NCI-H2081 (cell line): ENCODE measurements at places on chromosomes 2 and 18.
A peak's percentile ranks its signal among the peaks of the same experiment; 100 is the strongest.

GRCh38 chr2:165567273-165567672, 97.8 kb downstream of the CSRNP3 start:
- peak; percentile 71 for DNase-seq

DNA sequence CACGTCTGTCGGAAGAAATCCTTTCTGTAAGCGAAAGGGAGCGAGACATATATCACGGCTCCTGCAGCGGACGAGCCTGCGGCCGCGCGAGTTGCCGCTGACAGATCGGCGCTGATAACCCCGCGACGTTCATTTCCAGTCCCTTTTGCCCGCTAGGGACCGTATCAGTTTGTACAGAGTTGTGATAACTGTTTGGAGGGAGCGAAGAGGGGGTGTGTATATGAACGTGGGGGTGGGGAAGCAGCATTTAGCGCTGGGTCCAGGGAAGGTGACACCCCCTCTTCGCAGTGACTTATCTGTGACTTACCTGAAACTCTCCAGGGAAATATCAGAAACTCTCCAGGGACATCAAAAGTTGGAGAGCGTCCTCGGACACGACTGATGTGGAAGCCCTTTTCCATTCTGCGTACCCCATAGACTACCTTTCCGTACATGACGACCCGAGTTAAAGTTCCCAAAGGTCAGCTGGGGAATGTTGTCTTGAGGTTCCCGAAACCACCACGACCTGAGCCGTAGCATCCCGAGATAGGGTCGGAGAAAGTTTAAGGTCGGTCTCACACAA, 948 bp upstream of the GATA6 start:
- DNase-seq = no peak

DNA sequence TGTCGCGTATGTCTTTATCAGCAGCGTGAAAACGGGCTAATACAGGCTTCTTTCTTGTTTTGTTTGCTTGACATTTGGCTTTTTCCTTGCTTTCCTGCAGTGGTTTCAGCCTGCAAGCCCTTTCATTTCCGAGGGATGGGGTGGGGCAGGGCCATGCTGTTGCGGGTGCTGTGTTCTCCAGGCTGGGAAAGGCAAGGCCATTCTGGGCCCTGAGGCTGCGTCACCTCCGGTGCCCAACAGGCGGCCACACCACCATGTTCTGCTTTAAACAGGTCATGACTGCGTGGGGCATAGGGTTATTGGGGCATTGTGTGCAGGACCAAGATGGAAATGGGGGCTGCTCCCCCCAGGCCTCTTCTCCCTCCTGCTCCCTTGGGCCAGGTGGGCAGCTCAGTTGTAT, 38.6 kb upstream of the PLB1 start:
- no peak for DNase-seq

DNA sequence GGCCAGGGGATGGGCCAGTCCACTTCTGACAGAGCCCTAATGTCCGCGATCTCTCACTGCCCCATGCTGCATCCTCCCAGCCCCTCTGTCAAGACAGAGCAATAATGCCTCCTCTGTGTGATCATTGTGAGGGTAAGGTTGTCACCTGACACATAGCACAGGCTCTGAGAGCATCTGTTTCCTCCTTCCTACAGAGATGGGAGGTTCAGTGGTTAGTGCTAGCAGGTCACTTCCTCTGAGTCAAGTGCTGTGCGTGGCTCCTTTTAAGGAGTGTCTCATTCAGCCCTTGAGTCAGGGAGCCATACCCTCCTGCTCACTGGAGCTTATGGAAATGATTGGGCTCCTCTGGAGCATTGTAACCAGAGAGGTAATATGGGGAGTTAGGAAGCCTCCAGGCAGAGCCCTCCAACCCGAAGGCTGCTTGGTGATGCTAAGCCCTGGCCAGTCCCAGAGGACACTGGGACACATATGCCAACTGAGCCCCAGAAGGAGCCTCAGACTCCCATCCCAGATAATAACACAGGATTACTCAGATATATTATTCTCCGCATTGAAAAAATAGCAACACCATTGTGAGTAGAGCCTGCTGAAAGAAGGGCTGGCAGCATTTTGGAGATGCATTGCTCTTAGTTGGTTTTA, 189.0 kb downstream of the GALNT1 start:
- DNase-seq = no peak

GRCh38 chr2:129205176-129205575, 774.3 kb upstream of the RAB6C start:
- DNase-seq = no peak

GRCh38 chr2:106085181-106085940, 108.7 kb downstream of the UXS1 start:
- DNase-seq = no peak

DNA sequence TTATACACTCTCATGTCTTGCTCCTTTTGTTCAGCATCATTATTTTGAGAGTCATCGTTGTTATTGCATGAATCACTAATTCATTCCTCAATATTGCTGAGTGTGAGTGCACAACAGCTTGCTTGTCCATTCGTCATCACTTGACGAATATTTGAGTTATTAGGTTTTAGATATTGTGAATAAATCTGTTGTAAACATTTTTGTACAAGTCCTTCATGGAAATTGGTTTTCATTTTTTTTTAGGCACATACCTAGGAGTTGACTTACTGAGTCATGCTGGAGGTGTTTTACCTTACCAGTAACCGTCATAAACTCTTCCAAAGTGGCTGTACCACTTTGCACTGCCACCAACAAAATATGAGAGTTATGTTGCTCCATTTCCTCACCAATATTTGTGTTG, 84.2 kb upstream of the NCK2 start:
- DNase-seq = no peak

- no peak for DNase-seq
These were observed 49.1 kb downstream of the KCNIP3 start for GRCh38 chr2:95346231-95346737.

- DNase-seq = no peak
These were observed 944 bp downstream of the RAB3GAP1 start for GRCh38 chr2:135052997-135053474.

DNA sequence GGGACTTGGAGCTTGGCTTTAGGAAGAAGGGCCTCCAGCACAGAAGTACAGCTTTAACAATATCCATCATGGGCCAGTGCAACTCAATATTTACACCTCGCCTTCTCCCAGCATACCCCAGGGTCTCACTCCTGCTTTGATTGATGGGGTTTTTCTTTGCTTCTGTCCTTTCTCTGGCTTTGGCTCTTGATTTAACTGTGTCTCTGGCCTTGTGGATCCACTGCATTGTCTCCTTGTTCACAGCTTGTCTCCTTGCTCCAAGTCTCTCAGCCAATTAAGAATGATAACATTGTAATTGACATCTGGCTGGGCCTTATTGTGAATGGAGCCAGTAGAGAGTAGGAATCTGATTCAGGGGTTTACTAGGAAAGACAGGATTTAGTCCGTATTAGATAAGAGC, 1019.5 kb downstream of the TMEM182 start:
- no peak for DNase-seq
